ENCODE measurements at places on chromosomes 13 and 19. TPM values are rescaled to one million over a fixed set of nuclear protein-coding genes. Genes with fewer than 3 reads are reported as not detected.

DNA sequence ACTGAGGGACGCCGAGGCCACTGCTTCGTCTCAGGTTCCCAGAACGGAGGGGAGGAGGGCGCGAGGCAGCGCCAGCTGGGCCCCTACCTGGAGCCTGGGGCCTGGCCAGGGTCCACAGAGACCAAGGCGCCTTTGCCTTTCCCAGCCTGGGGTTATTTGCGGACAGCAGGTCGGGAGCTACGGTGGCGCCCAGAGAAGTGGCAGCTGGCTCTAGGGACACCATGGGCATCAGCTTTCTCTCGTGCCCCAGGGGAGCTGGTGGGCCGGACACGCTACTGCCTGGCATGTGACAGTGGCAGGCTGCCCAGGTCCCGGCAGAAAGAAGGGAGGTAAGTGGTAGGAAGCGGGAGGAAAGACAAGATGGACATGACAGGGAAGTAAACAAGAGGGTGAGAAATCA lies 19.0 kb downstream of the AKT2 start:
- no peak overlapping the region for H3K4me3 ChIP-seq
- no peak overlapping the region for H3K27ac ChIP-seq
- no peak for DNase-seq
- peaks cover 16% of the 10 kb centered on the region for H3K36me3 ChIP-seq

GRCh38 chr19:8697671-8698432 lies 743 bp downstream of the ACTL9 start:
- H3K4me1 ChIP-seq = peaks cover 35% of the 10 kb centered on the region
- DNase-seq = no peak
- H3K27me3 ChIP-seq = peaks cover 19% of the 10 kb centered on the region
- peaks cover 1% of the 10 kb centered on the region for H3K36me3 ChIP-seq

DNA sequence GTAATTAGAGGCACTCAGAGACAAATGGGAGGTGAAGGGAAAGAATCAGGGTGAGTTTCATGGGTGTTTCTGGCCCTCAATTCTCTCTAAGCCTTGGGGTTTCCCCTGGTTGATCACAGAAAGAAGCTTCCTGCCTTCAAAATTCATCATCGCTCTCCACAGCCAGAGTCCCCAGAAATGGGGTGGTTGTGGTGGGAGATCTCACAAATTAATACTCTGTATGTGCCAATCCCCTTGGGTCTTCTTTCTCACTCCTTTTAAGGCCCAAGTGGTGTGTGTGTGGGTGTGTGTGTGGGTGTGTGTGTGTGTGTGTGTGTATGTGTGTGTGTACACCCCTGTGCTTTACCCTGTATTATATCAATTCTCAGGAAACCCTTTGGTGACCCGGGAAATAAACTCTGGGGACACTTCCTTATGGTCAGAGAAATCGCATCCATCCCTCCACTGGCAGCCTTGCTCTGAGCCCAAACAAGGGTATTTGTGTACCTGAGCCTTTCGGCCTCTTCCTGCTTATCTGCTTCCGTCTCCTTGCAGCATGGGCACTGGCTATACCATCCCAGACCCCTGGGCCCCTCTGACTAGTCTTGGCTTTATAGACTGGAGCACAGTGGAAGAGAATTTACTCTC lies 2.8 kb upstream of the FCGBP start:
- H3K36me3 ChIP-seq = peaks cover 18% of the 10 kb centered on the region
- peak overlapping the region; percentile 50 for H3K27ac ChIP-seq
- no peak overlapping the region for H3K4me3 ChIP-seq
- H3K27me3 ChIP-seq = no peaks in the 10 kb centered on the region
- peaks cover 53% of the 10 kb centered on the region for H3K4me1 ChIP-seq
- DNase-seq = peak; percentile 63

DNA sequence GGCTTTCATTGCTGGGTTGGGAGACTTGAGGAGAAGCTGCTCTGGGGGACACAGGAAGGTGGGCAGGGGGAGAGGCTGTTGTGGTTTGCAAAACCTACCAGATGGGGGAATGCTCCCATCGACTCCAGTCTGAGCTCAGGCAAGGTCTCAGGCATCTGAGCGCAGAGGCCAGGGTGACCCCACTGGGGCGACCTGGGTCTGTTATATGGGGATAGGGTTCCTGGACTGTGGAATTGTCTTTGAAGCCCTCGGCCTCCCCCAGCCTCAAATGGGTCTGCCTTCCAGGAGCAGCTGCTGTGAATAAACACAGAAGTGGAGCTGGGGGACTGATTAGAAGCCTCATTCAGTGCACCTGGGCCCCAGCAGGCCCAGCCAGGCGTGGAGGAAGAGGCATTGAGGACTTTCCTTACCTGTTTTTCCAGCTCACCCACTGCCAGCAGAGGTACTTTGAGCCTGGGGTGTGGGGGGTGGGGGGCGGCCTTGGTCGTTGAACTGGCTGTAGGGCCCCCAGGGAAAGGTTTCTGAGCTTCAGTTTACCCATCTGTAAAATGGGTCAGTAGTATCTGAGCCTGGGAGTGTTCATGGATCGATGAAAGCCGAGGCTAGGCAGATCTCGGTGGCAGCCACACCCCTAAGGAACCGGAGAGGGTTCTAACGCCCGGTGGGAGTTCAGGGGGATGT lies 1.4 kb downstream of the CERS4 start:
- peak overlapping the region; percentile 89 for H3K27ac ChIP-seq
- H3K27me3 ChIP-seq = no peaks in the 10 kb centered on the region
- peak overlapping the region; percentile 82 for H3K4me3 ChIP-seq
- peaks cover 2% of the 10 kb centered on the region for H3K36me3 ChIP-seq

DNA sequence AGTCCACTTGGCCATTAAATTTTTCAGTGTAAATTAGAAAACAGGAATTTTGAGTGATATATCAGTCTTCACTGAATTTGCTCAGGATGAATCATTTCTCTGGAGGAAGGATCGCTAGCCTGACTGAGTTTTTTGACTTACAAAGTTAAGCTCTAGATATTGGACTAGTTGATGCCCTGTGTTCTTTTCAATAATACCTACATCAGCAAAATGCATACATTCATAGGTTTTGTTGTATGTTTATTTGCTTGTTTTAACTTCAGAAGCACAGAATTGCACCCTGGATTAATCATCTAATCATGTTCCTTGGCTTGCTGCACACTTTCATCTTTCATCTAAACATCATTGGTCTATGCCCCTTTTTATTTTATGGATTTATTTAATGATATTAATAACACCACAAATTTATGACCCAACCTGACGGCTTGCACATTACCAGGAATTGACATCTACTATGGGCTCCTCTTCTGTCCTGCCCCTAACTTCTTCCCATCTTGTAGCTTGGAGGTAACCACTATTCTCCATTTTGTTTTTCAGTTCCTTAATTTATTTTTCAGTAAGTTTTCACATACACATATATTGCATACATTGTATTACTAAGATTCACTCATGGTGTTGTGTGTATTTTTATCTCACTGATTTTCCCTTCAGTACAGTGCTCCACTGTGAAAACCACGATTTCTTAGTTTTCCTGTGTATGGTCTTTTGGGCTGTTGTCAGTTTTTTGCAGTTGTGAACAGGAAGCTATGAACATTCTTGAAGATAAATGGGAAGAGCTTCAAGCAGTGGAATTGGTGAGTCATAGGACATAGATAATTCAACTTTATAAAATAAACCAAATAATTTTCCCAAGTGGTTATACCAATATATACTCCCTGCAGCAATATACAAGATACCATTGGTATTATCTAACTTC lies 23.3 kb downstream of the COMMD6 start:
- H3K27me3 ChIP-seq = peaks cover 6% of the 10 kb centered on the region
- no peaks in the 10 kb centered on the region for H3K36me3 ChIP-seq
- H3K4me1 ChIP-seq = no peaks in the 10 kb centered on the region
- H3K27ac ChIP-seq = no peak overlapping the region
- no peak overlapping the region for H3K4me3 ChIP-seq

- no peaks in the 10 kb centered on the region for H3K36me3 ChIP-seq
- DNase-seq = no peak
- no peaks in the 10 kb centered on the region for H3K4me1 ChIP-seq
- H3K4me3 ChIP-seq = no peak overlapping the region
Measured at GRCh38 chr19:30631033-30631370, 258.8 kb downstream of the ZNF536 start.

- H3K27me3 ChIP-seq = no peaks in the 10 kb centered on the region
- peaks cover 7% of the 10 kb centered on the region for H3K4me1 ChIP-seq
- DNase-seq = no peak
Measured at GRCh38 chr19:37925212-37925611, 18.2 kb downstream of the SIPA1L3 start.

DNA sequence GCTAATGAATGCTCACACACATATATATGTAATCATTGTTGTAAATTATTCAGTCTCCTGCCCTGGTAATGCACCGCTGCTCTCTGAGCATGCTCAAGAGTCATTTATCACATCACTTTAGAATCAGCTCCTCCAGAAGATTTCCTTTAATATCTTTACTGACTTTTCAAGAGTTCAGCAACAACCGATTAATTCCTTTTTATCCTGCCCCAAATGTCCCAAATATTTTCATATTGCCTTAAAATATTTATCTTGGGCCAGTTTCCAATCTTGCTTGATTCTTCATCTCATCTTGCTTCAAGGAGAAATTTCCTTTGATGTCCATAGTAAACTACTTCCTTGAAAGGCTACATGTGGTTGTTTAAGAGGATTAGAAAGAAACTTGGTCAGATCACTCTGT lies 132.5 kb downstream of the NHLRC3 start:
- DNase-seq = no peak
- H3K27me3 ChIP-seq = peaks cover 3% of the 10 kb centered on the region
- H3K4me1 ChIP-seq = no peaks in the 10 kb centered on the region
- H3K36me3 ChIP-seq = no peaks in the 10 kb centered on the region
- no peak overlapping the region for H3K4me3 ChIP-seq

The CEACAM3 gene
- total RNA-seq = not detected

GRCh38 chr19:38046254-38047048 lies 139.4 kb downstream of the SIPA1L3 start:
- H3K4me1 ChIP-seq = peaks cover 28% of the 10 kb centered on the region
- no peak overlapping the region for H3K4me3 ChIP-seq
- no peaks in the 10 kb centered on the region for H3K36me3 ChIP-seq
- H3K27ac ChIP-seq = no peak overlapping the region

The COL4A1 gene
- total RNA-seq = not detected

DNA sequence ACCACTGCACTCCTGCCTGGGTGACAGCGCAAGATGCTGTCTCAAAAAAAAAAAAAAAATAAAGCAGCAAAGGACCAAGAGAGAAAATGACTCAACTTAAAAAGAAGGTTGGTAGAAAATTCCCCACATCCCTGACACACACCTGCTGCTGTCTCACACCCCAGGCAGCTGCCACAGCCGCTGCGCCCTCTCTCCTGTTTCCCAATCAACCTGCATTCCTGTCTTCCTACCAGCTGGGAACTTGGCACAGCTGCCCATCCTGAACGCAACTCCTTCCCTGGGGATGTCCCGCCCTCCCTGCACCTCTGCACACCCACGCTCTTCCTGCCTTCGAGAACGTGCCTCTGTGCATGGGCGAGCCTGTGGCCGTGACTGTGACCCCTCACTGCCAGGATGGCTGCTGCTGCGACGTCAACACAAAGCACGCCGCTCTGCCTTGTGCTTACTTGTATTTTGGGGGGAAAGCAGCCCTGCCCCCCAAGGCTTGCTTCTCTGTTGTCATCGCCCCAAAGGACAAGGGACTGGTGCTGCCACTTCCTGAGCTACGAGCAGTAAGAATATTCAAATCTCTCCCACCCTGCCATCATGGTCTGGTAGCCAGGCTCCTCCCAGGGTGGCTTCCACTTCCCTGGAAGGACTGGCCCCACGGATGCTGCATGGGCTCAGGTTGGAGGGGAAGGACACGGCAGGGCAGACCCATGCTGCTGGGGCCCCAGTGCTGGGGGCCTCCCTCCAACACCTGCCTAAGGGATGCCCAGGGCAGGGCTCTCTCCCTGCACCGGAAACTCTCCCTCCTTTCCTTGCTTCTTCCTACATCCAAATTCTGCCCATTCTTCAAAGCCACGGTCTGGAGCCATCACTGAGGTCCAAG lies 20.7 kb downstream of the SH3GL1 start:
- H3K27ac ChIP-seq = peak overlapping the region; percentile 82
- peaks cover 8% of the 10 kb centered on the region for H3K36me3 ChIP-seq
- DNase-seq = peak; percentile 65
- H3K4me1 ChIP-seq = peaks cover 59% of the 10 kb centered on the region

DNA sequence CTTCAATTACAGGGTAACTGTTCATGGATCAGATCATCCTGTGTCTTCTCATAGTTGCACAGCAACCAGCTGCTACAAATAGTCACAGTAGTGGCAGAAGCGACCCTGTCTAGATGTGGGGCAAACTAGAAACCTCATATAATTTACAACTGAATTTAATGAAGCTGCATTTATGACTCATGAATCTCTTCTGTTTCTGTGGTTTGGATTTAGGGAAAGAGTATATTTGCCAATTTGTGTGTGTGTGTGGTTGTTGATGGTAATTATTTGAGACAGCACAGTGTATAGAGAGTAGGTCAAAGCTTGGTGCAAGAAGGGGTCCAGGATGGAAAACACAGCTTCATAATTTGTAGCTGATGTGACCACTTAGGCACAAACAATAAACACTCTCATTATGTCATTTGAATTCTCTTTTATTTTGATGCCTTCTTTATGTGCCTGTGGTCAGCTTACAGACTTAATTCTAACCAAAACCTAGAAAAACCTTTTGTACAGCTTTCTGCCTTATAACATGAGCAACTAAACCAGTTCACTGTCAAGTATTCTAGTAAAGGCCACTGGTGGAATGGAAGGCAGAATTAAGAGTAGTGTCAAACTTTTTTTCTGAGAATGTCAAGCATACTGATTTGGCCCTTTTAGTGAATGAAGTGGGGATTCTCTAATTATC lies 218.1 kb downstream of the TBC1D4 start:
- no peaks in the 10 kb centered on the region for H3K36me3 ChIP-seq
- no peaks in the 10 kb centered on the region for H3K27me3 ChIP-seq
- H3K4me3 ChIP-seq = no peak overlapping the region
- no peak overlapping the region for H3K27ac ChIP-seq
- H3K4me1 ChIP-seq = no peaks in the 10 kb centered on the region

DNA sequence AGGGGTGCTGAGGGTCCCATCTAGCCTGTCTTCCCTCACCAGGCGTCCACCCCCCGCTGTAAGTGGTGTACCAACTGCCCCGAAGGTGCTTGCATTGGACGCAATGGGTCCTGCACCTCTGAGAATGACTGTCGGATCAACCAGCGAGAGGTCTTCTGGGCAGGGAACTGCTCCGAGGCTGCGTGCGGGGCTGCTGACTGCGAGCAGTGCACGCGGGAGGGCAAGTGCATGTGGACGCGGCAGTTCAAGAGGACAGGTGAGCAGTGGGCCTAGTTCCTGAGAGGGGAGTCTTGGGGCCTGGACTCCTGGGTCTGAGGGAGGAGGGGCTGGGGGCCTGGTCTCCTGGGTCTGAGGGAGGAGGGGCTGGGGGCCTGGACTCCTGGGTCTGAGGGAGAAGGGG lies 27.8 kb downstream of the CNFN start:
- no peak overlapping the region for H3K27ac ChIP-seq
- peaks cover 5% of the 10 kb centered on the region for H3K4me1 ChIP-seq
- H3K36me3 ChIP-seq = peaks cover 14% of the 10 kb centered on the region

GRCh38 chr13:109593230-109593629 lies 193.2 kb downstream of the IRS2 start:
- H3K4me1 ChIP-seq = no peaks in the 10 kb centered on the region
- no peak overlapping the region for H3K27ac ChIP-seq
- no peak for DNase-seq
- no peak overlapping the region for H3K4me3 ChIP-seq
- H3K36me3 ChIP-seq = no peaks in the 10 kb centered on the region
- H3K27me3 ChIP-seq = no peaks in the 10 kb centered on the region

- no peak for DNase-seq
- H3K36me3 ChIP-seq = no peaks in the 10 kb centered on the region
- peaks cover 8% of the 10 kb centered on the region for H3K27me3 ChIP-seq
- H3K4me1 ChIP-seq = peaks cover 37% of the 10 kb centered on the region
- H3K4me3 ChIP-seq = no peak overlapping the region
Measured at GRCh38 chr19:42468273-42468796, 25.6 kb upstream of the CXCL17 start.

Measured in activated CD8-positive, alpha-beta memory T cell treated with anti-CD3 and anti-CD28 coated beads, Interleukin-2, amount 10 ng/mL, durations not matched to agents 7 days and 5 days (primary cell).